Inflammatory macrophage (primary cell): ENCODE measurements at places on chromosomes 16 and 17.

GRCh38 chr17:72125226-72125651 lies 4.4 kb downstream of the SOX9 start:
- DNase-seq: no peak

DNA sequence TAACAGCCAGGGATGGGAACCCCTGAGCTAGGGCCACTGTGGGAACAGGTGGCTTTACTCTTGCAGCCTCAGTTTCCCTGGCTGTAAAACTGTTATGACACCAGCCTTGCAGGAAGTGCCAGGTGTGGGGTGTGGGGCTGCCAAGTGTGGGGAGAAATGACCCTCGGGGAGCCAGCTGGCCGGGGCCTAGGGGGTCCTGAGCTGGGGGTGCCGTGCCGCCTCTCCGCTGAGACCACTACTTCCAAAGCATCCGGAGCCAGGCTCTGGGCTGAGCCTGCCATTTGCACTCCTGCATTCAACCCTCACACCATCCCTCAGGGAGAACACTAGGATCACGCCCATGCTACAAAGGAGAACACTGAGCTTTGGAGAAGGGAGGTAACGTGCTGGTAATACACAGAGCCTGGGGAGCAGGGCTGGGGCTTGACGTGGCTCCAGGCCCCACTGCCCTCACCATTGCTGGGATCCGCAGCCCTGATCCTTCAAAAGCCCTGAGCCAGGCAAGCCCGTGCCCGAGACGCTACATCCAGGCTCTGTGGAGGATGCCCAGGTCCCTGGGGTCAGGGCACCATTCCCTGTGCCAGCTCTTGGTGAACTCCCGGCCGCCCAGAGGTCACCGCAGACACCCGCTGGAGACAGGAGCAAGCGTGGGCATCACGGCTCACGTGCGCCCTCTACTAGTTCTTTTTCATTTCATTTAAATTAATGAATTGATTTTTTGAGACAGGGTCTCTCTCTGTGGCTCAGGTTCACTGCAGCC lies 28.8 kb upstream of the GINS2 start:
- peak; percentile 82 for DNase-seq

DNA sequence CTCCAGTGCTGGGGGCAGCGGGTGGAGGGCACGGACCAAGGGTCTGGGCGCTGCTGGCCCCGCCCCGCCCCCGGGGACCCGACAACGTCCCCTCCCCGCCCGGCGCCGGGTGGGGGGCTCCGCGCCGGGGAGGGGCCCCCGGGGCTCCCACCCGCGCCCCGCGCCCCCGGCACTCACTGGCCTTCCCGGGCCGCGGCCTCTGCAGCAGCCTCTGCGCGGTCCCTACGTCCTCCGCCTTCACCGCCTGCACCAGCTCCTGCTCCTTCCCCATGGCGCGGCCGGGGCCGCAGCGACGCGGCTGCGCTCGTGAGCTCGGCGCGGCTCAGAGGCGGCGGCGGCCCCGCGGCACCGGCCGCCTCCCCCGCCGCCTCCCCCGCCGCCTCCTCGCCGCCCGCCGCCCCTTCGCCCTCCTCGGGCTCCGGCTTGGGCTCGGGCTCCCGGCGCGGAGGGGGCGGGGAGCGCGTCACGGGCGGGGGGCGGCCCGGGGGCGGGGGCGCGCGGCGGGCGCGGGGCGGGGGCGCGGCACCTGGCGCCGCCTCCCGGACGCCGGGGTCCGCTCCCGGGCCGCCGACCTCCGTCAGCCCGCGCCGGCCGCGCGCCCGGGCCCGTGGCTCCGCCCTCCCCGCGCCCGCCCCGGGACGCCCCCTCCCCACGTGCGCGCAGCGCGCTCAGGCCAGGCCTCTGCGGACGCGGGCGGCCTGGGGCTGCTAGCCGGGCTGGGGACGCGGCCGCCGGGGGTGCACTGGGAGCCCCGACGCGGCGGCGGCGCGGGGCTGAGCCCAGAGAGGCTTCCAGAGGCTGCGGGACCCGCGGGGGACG lies at the start of gene CASKIN1:
Gene CASKIN1, minus strand, starts transcription at position 444 of the 819 bp plus-strand sequence. Its CDS starts 173 bp downstream, at position 271.
- peak; percentile 8 for DNase-seq

DNA sequence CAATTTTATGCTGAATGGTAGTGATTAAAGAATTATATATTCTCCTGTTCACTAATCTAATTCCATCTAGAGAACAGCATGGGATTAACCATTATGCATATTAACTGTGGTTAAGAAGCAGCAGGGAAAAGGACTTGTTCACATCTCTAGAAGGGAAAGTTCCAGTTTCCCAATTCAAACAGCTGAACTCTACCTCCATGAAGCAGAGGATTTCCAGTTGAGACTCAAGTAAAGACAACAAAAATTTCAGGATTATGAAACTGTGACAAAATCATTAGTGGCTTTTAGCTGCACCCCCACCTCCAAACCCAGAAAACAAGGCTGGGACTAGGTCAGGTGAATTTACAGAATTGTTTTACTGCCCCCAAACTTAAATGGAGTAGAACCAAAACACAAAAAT lies 73.6 kb downstream of the USP32 start:
- no peak for DNase-seq
